ENCODE measurements at places on chromosomes 3 and 15.

- DNase-seq: no peak
Measured at GRCh38 chr3:50205413-50206276, 574 bp downstream of the SLC38A3 start.

DNA sequence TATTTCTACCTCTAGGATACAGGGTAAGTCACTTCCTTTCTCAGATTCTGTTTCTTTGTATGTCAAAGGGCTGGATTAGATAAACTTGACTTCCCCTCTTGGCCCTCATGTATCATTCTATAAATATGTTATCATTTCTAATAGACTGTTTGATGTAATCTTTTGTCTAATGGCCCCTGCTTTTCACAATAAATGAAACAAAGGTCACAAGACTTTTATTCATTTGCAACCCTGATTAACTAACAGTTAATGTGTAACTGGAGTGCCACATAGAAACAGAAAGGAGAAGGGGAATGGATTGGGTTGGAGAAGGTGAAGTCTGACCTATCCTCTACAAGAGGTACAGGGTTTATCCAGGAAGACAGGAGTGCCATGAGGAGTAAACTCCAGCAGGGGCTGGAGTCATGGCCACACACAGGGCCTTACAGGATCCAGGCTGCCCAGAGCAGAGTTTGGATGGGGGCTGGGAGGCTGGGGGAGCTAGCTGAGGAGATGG lies 8.0 kb upstream of the B3GNT5 start:
- DNase-seq: no peak

DNA sequence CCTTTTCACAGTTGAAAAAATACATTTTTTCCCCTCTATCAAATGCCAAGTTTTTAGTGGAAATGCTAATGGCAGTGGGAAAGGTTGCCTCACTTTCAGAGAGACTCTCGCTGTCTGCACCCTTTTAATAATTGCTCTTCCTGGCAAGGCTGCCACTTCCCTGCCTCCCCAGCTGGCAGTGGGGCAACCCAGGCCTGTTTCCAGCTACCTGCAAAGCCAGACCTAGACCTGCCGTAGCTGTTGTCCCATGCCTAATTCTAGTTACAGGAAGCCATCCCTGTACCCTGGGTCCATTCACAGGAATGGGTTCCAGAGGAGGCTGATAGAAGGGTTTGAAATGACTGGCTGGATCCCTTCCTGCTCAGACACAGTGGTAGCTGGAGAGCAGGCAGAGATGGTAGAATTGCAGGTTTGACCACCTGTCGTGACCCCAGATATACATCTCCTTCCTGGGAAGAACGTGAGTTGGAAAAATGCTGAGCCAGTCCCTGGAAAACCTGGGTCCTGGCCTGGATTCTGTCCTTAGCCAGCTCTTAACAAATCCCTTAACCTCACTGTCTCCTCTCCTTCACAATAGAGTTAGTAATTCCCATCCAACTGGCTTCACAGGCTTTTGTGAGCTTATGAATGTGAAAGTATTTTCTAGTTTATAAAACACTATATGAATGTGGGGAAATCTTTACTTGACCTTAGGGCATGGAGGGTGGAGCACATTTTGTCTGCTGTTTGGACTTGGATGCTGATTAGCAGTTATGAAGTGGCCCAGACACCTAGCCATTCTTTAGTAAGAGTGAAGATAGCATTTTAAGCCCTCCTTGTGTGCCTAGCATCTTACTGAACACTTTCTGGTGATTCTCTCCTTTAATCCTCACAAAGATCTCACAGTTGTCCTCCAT lies 12.9 kb upstream of the ALPK3 start:
- no peak for DNase-seq

DNA sequence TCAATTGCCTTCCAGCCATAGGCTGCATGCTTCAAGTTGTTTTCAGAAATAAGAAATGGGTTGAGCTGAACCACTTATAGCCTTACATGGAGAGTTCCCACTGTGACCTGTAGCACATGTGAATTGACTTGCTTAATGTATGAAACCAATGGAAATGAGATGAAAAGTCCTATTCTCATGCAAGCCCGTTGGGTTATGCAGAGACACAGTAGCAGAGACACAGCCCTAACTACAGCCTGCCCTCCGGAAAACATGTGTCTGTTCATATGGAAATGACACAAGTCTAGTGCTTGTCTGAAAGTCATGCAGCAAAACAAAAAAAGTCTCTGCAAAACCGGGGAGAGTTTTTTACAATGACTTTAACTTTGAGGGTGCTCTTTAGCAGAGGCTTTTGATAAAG lies 14.5 kb downstream of the HIGD2B start:
- no peak for DNase-seq

DNA sequence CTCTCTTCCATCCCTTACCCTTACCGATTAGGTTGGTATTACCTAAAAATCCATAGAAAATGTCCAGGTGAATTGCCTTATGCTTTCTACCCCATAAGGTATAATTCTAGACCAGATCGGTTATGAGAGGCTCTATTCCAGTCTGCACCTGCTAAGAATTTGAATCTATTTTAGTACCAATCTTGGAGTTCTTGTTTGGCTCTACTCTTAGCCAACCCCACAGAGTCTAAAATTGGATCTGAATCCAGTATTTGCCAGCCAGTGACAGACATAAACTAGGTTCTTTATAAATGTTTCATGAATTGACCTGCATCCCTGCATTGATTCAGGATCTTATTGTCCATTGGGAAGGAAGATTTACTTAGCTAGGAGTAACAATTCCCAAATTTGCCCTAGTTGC lies 6.5 kb downstream of the KLHL24 start:
- no peak for DNase-seq

GRCh38 chr3:134543113-134543512 lies 57.3 kb downstream of the CEP63 start:
- no peak for DNase-seq

DNA sequence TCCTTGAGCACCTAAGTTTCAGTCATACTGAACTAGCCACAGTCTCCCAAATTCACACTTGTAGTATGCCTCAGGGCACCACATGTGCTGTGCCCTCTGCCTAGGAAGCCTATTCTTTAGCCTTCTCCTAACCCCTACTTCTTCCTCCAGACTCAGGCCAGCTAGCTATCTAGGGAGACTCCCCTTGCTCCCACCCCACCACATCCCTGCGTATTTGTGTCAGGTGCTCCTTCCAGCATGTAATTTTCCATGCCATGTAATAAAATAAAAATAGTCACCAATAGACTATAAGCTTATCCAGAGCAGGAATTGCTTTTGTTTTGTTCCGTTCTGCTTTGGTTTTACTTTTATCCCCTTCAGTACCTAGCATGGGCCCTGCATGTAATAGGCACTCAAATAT lies 14.9 kb upstream of the GJD2 start:
- no peak for DNase-seq

DNA sequence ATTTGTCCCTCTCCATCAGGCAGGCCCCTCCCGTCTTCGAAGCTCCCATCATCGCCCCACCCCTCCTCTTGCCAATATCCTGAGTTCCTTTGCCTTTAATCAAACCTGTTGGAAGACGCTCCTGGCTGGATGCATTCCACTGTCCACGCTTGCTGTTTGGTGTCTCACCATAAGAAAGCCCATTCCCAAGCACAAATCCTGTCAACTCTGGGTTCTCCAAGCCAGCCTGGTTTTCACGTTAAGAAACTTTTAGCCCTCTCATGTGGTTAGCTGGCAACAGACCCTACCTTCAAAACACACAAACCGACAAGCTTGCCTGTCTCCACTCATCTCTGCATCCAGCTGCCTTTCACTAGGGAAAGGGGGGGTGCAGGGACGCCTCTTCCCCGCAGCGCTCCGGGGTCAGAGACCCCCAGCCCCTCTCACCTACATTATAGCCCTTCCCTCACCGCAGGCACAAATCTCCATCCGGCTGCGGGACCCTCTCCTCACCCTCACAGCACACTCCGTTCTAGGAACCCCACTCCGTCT lies 1.1 kb downstream of the GORASP1 start:
- no peak for DNase-seq

GRCh38 chr15:62392376-62392775 lies 227.3 kb upstream of the C2CD4B start:
- DNase-seq: no peak

- DNase-seq: no peak
Measured at GRCh38 chr15:53133255-53133850, 343.2 kb upstream of the ONECUT1 start.

- no peak for DNase-seq
Measured at GRCh38 chr3:158725348-158726011, 6.8 kb downstream of the RARRES1 start.

DNA sequence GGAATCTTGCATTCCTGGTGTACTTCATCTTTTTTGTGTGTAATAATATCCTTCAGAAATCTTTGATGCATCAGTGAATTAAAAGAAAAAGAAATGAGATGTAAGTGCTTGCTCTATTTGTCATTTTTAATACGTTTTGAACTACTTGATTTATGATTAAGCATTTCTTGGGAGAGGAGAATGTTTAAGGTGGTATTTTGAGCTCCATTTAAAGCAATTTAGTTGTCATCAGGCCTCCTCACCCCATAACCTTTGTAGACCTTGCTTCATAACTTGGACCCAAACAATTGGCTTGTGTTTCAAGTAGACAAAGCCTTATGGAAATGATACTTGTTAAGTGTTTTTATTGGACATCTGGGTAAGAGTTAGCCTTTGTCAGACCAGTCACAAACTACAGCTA lies 87.1 kb upstream of the VEPH1 start:
- DNase-seq: no peak

DNA sequence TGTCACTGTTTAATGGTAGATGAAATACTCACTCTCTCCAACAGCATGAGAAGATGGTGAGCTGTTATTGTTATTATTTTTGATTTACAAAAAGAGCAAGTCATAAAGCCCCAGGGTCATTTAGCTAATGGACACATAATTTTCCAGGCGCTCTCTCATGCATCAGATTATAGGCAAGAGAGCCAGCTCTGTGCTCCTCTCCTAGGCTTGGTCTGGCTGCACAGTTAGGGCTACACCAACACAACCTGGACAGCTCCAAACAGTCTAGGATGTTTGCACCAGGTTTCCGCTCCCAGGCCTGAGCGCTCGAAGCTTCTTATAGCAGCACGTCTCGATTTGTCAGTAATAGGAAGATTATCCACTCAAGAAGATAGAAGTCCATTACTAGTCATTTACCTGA lies 123.7 kb downstream of the FAM43A start:
- no peak for DNase-seq

- DNase-seq: no peak
Measured at GRCh38 chr3:137108699-137109440, 151.1 kb downstream of the IL20RB start.

DNA sequence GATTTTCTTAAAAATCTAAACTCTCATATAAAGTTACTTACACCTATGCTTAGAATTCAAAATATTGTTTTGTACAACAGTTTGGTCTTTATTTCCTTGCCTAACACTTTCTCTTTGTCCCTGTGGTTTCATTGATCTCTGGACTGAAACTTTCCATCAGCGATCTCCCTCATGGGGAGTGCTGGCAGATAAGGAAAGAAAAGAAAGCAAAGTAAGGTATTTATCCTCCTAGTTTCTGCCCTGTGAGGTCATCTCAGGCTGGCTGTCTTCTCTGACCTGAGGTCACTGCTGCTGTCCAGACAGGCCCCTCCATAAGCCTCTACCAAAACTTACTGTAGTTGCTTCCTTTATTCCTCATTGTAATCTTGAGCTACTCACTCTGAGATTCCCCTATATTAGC lies 57.9 kb upstream of the EPHA6 start:
- no peak for DNase-seq

DNA sequence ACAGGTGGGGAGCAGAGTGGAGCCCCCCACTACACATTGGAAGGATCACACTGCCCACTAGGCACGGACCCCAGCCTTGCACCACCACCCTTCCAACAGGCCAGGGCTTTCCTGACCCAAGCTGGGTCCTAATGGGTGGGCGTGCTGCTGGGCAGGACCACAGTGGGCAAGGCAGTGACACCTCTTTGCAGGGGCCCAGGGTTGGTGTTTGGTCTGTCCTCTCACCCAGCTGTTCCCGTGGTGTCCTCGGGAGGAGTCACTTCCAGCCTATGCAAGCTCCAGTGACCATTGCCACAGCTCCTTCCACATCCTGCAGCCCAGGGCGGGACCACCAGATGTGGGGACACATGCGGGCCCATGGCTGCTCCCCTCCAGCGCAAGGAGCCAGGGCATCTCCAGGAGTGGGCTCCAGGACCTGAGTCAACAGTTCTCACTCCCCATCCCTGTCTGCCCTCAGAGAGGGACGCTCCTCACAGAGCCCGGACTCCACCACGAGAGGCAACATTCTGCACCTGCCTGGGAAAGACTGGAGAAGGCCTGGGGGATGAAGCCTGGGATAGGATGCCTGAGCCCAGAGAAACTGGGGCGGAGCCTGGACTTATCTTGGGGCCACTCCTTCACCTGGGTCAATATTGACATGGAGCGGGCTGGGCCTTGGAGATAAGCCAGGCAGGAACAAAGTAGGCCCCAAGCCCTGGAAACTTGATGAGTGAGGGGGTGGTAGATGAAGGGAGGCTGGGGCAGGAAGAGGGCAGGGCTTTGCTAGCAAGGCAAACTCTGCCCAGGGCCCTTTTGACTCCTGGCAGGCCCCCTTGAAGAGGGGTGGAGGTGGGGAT lies 3.9 kb upstream of the VILL start:
- no peak for DNase-seq

DNA sequence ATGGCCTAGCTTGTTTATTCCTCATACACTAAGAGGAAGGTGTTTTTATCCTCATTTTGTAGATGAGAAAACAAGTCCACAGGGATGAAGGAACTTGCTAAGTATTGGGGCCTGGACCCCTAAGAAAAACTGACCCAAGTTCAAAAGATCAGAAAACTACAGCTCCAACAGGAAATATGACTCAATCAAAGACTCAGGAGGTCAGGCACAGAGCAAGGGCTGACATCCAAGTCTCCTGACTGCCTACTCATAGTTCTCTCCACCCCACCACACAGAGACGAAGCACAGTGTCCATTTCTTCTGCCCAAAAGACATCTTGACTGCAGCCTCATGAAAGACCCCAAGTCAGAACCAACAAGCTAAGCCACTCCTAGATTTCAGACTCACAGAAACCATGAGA lies 26.9 kb upstream of the TPM1 start:
- DNase-seq: no peak

- no peak for DNase-seq
Measured at GRCh38 chr15:80777137-80777536, 2.0 kb upstream of the CEMIP start.

DNA sequence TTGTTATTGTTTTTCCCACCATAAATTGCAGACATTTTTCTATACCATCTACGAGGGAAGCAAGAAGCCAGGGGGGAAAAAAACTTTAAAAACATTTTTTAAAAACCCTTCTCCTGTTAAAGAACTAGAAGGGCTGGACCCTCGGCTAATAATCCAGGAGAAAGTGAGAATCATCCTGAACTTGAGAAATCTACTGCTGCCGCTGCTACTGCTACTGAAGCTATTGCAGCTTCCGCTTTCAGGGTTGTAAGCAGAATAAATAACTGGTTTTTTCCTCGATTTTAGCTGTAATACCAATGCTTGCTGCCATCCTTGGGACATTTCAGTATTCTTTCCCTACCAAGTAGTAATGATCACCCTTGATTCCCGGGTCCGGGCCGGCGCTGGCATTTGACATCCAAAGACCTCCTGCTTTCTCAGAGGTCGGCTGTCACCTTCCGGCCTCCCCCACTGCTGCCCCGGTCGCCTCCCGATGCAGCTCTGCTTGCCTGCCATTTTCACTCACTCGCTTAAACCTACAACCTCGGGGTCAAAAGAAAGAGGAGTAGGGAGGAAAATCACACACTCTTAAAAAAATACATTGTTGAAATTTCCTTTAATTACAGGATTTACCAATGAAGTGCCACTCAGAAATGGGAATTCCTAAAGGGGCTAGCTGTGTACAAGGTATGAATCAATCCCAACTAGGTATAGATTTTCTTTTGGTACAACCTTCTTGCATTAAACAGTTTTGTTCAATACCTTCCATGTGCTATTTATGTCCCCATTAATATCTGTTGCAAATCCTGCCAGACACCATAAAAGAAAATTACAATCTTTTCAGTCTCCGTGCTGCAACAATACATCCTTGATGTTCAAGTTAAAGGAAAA lies 674 bp upstream of the MECOM start:
- no peak for DNase-seq

Data from T-helper 1 cell (primary cell).